ENCODE measurements at places on chromosomes 4 and X. TPM values are rescaled to one million over a fixed set of nuclear protein-coding genes. Genes with fewer than 3 reads are reported as not detected.

Gene DUSP21
- total RNA-seq, result not detected

- H3K27me3 ChIP-seq, result peaks cover 3% of the 10 kb centered on the region
- no peak for DNase-seq
- H3K36me3 ChIP-seq, result no peaks in the 10 kb centered on the region
- H3K27ac ChIP-seq, result no peak overlapping the region
- no peaks in the 10 kb centered on the region for H3K4me1 ChIP-seq
Observed at GRCh38 chr4:3750334-3750733, 15.9 kb upstream of the ADRA2C start.

- H3K27ac ChIP-seq, result no peak overlapping the region
- no peaks in the 10 kb centered on the region for H3K27me3 ChIP-seq
Observed at GRCh38 chr4:95415346-95415771, 133.4 kb downstream of the UNC5C start.

DNA sequence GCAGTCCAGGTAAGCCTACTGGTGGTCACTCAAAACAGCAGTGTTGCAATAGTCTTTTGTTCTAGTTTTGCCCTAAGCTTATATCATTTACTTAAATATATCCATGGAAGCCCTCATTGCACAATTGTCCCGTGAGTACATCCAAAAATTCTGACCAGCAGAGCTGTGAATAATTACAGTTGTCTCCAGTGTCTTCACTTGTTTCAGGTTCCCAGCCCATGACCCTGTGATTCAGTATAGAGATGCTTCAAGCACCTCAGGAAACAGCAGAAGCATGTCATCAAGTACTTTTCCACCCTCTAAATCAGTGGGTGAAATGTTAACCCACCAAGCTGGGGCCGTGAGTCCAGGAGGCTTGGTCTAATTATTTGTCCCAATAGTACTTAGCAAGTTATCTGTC lies 214.9 kb upstream of the RPS6KA3 start:
- H3K27ac ChIP-seq, result no peak overlapping the region
- H3K27me3 ChIP-seq, result no peaks in the 10 kb centered on the region
- no peaks in the 10 kb centered on the region for H3K4me1 ChIP-seq
- H3K4me3 ChIP-seq, result no peak overlapping the region

GRCh38 chr4:108010167-108010566 lies 20.5 kb downstream of the HADH start:
- no peak overlapping the region for H3K27ac ChIP-seq
- H3K27me3 ChIP-seq, result no peaks in the 10 kb centered on the region
- no peak for DNase-seq
- peaks cover 14% of the 10 kb centered on the region for H3K36me3 ChIP-seq

GRCh38 chr4:123390846-123391456 lies 5.6 kb upstream of the SPRY1 start:
- no peak overlapping the region for H3K27ac ChIP-seq
- H3K27me3 ChIP-seq, result no peaks in the 10 kb centered on the region
- DNase-seq, result peak; percentile 53

GRCh38 chr4:833156-833555 lies 7.2 kb upstream of the CPLX1 start:
- no peak overlapping the region for H3K4me3 ChIP-seq
- H3K27me3 ChIP-seq, result peaks cover 5% of the 10 kb centered on the region
- H3K36me3 ChIP-seq, result no peaks in the 10 kb centered on the region
- H3K27ac ChIP-seq, result no peak overlapping the region

DNA sequence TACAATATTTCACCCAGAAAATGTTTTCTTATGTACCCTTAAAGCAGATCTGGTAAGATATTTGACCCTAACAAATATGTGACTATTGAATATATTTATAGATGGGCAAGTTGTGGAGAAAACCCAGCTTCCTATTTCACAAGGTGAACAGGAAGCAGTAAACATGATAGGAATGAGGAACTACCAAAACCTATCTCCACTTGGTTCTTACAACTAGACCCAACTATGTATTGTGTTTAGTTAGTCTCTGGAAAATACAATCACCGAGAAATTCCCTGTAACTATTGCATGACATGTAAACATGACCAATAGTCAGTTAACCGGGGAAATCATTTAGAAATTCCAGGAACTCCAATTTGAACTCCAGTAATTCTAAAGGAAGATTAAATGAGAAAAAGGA lies 8.4 kb upstream of the RXFP1 start:
- no peak overlapping the region for H3K4me3 ChIP-seq
- H3K27ac ChIP-seq, result no peak overlapping the region
- H3K4me1 ChIP-seq, result no peaks in the 10 kb centered on the region
- H3K36me3 ChIP-seq, result no peaks in the 10 kb centered on the region
- no peaks in the 10 kb centered on the region for H3K27me3 ChIP-seq

Gene RBMXL3
- not detected for total RNA-seq

DNA sequence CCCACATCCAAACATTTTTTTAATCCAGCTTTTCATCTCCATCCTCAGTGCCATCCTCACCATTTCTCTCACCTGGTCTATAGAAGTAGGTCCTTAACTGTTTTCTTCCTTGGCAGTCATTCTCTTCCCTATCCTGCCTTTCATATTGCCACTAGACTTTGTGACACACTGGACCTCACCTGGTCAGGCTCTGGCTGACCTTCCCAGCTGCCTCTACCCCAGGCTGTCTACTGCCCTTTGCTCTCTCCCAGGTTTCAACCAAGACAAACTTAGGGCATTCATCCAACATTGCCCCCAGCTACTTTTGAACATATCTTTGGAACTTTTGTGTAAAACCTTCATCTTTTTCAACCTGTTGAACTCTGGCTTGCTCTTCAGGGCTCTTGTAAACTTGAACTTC lies 39.8 kb downstream of the TRAPPC11 start:
- H3K36me3 ChIP-seq, result peaks cover 86% of the 10 kb centered on the region
- no peak for DNase-seq
- no peaks in the 10 kb centered on the region for H3K4me1 ChIP-seq
- H3K4me3 ChIP-seq, result no peak overlapping the region

DNA sequence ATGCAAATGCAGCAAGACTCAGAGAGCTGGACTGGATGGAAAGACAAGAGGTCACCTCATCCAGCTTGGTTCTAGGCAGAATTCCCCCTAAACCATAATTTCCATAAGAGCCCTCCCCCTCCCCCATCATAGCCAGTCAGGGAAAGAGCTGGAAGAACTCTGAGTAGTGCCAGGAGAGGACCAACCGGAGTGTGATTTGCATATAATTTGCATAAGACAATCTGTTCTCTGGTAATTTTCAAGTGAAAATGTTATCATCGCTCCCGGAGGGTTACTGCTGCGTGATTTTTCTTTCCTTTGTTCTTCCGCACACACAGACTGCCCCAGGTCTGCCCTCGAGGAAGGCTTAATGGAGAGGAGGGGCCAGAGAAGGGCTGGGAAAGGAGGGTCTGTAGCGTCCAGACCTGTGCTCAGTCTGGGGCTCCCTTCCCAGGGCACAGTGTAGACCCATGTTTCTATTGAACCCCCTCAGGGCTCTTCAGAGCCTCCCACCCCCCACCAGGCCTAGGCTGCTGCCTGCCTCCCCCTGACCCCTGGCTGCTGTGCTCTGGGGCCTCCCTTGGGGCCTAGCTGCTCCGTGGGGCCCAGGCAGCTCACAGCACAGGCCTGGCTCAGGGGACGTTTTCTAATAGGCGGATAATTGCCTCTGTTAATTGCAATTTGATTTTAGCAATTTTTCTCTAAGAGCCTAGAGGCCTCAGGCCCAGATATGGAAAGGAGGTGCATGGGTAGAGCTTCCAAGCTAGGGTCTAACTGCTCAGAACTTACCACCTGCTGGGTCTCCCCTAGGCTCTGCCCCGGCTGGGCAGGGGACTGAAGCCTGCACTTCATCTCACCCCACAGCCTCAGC lies 90.4 kb upstream of the PJA1 start:
- H3K27me3 ChIP-seq, result no peaks in the 10 kb centered on the region
- no peak overlapping the region for H3K4me3 ChIP-seq
- no peaks in the 10 kb centered on the region for H3K4me1 ChIP-seq
- H3K36me3 ChIP-seq, result no peaks in the 10 kb centered on the region
- no peak overlapping the region for H3K27ac ChIP-seq

GRCh38 chr4:19880206-19880605 lies 371.5 kb upstream of the SLIT2 start:
- no peak for DNase-seq
- no peak overlapping the region for H3K4me3 ChIP-seq
- no peak overlapping the region for H3K27ac ChIP-seq
- no peaks in the 10 kb centered on the region for H3K36me3 ChIP-seq
- no peaks in the 10 kb centered on the region for H3K27me3 ChIP-seq

DNA sequence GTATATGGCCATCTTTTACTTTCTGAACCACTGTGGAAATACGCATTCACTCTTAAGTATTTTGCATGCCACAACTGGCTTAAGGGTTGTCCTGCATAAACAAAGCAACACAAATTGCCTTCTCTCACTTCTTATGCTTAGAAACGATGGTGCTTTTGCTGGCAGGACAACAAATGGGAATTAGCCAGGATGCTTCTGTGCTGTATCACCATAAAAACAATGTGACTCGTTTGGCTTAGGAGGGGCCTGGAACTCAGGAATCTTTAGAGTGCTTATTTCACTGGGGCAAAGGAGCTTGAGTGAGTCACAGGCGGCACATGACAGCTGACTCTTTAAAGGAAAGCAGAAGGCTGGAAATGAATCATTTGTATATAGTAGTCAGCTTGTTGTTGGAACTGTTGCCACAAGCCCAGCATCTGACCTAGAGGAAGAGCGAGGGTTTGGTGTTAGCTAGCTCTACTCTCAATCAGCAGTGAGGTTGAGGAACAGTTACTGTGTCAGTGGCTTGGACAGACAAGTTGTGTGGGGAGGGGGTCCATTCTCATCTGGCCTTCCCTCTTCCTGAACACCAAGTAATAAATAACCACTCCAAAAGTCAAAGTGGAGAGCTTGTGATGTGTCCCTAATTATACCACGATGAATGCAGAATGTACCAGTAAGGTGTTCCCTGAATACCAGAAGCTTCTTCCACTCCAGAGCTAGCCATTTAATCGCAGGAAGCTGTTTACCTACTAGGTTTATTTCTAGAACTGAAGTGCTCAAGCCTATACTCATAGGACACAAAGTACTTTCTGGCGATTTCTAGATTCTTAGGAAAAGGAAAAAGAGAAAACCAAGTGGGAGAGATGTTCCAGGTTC lies 293.1 kb downstream of the CAMK2D start:
- no peak overlapping the region for H3K27ac ChIP-seq
- no peaks in the 10 kb centered on the region for H3K27me3 ChIP-seq
- peaks cover 13% of the 10 kb centered on the region for H3K36me3 ChIP-seq
- H3K4me3 ChIP-seq, result no peak overlapping the region

- no peak overlapping the region for H3K27ac ChIP-seq
- DNase-seq, result no peak
- H3K4me1 ChIP-seq, result no peaks in the 10 kb centered on the region
- no peaks in the 10 kb centered on the region for H3K27me3 ChIP-seq
Observed at GRCh38 chrX:21408788-21409187, 34.6 kb downstream of the CNKSR2 start.

- DNase-seq, result no peak
- H3K4me3 ChIP-seq, result no peak overlapping the region
- H3K27me3 ChIP-seq, result no peaks in the 10 kb centered on the region
- H3K4me1 ChIP-seq, result no peaks in the 10 kb centered on the region
- H3K27ac ChIP-seq, result no peak overlapping the region
- H3K36me3 ChIP-seq, result no peaks in the 10 kb centered on the region
Observed at GRCh38 chrX:42096265-42096920, 173.0 kb upstream of the CASK start.

- DNase-seq, result no peak
- H3K36me3 ChIP-seq, result no peaks in the 10 kb centered on the region
- H3K27ac ChIP-seq, result no peak overlapping the region
- H3K4me1 ChIP-seq, result peaks cover 7% of the 10 kb centered on the region
- no peak overlapping the region for H3K4me3 ChIP-seq
Observed at GRCh38 chrX:10393899-10394298, 226.5 kb downstream of the MID1 start.

GRCh38 chr4:16626945-16627344 lies 271.5 kb downstream of the LDB2 start:
- no peak overlapping the region for H3K4me3 ChIP-seq
- no peak overlapping the region for H3K27ac ChIP-seq
- H3K27me3 ChIP-seq, result no peaks in the 10 kb centered on the region
- DNase-seq, result no peak
- H3K36me3 ChIP-seq, result no peaks in the 10 kb centered on the region
- H3K4me1 ChIP-seq, result no peaks in the 10 kb centered on the region

- no peak for DNase-seq
- no peaks in the 10 kb centered on the region for H3K4me1 ChIP-seq
- H3K36me3 ChIP-seq, result no peaks in the 10 kb centered on the region
Observed at GRCh38 chrX:70421618-70422017, 1.5 kb upstream of the GDPD2 start.

- peak overlapping the region; percentile 88 for H3K27ac ChIP-seq
- no peaks in the 10 kb centered on the region for H3K36me3 ChIP-seq
- H3K4me1 ChIP-seq, result peaks cover 32% of the 10 kb centered on the region
- no peak overlapping the region for H3K4me3 ChIP-seq
Observed at GRCh38 chrX:10199212-10199611, 42.4 kb downstream of the CLCN4 start.

- no peak overlapping the region for H3K27ac ChIP-seq
- no peaks in the 10 kb centered on the region for H3K4me1 ChIP-seq
- DNase-seq, result no peak
- H3K36me3 ChIP-seq, result no peaks in the 10 kb centered on the region
- no peaks in the 10 kb centered on the region for H3K27me3 ChIP-seq
- no peak overlapping the region for H3K4me3 ChIP-seq
Observed at GRCh38 chrX:144819406-144819805, 427.9 kb upstream of the SPANXN1 start.

GRCh38 chr4:8330821-8331574 lies 61.4 kb downstream of the HTRA3 start:
- H3K27me3 ChIP-seq, result no peaks in the 10 kb centered on the region
- no peak overlapping the region for H3K27ac ChIP-seq
- H3K4me1 ChIP-seq, result no peaks in the 10 kb centered on the region
- H3K4me3 ChIP-seq, result no peak overlapping the region
- no peak for DNase-seq

Gene AFF2
- total RNA-seq, result 12.0 TPM

DNA sequence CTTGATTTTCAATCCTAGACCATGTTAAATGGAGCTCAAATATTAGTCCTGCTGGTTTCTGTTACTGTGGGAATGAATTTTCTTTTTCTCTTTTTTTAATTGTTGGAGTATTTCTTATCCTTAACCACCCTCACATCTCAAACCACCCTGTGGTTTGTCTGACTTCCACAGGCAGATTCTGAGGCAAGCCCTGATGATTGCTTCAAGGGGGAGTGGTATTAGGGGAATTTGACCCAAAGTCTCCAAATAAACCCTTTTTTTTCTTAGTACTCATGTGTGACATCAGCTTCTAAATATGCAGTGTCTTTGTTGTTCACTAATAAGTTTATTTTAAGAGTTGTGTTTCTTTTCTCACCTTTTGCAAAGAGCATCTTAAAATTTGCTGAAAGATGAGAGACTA lies 810.3 kb downstream of the IL1RAPL1 start:
- no peaks in the 10 kb centered on the region for H3K36me3 ChIP-seq
- DNase-seq, result no peak
- no peak overlapping the region for H3K27ac ChIP-seq
- H3K4me1 ChIP-seq, result no peaks in the 10 kb centered on the region
- H3K27me3 ChIP-seq, result no peaks in the 10 kb centered on the region

Gene HSFX4
- not detected for total RNA-seq

Gene ANOS1
- 0.10 TPM for total RNA-seq

GRCh38 chr4:149896432-149896831 lies 80.8 kb upstream of the IQCM start:
- no peak overlapping the region for H3K4me3 ChIP-seq
- H3K27ac ChIP-seq, result no peak overlapping the region
- no peaks in the 10 kb centered on the region for H3K27me3 ChIP-seq
- H3K4me1 ChIP-seq, result no peaks in the 10 kb centered on the region
- no peaks in the 10 kb centered on the region for H3K36me3 ChIP-seq

GRCh38 chr4:71187404-71188155 lies 151.2 kb upstream of the SLC4A4 start:
- peaks cover 19% of the 10 kb centered on the region for H3K4me1 ChIP-seq
- H3K27ac ChIP-seq, result no peak overlapping the region
- peak overlapping the region; percentile 55 for H3K4me3 ChIP-seq
- peak; percentile 45 for DNase-seq
- H3K36me3 ChIP-seq, result no peaks in the 10 kb centered on the region
